ENCODE measurements at places on chromosomes 5 and 9. TPM values are rescaled to one million over a fixed set of nuclear protein-coding genes. Genes with fewer than 3 reads are reported as not detected.

The CER1 gene
- total RNA-seq: not detected

The RAD1 gene
- total RNA-seq: 66.9 TPM

The SPEF2 gene
- total RNA-seq: 2.8 TPM

GRCh38 chr5:81232464-81233079, 550 bp upstream of the CKMT2 start:
- ATAC-seq: peak; percentile 63

- ATAC-seq: no peak
Measured at GRCh38 chr9:124778575-124779367, 1.8 kb downstream of the OLFML2A start.

The FGFR4 gene
- total RNA-seq: 7.3 TPM

DNA sequence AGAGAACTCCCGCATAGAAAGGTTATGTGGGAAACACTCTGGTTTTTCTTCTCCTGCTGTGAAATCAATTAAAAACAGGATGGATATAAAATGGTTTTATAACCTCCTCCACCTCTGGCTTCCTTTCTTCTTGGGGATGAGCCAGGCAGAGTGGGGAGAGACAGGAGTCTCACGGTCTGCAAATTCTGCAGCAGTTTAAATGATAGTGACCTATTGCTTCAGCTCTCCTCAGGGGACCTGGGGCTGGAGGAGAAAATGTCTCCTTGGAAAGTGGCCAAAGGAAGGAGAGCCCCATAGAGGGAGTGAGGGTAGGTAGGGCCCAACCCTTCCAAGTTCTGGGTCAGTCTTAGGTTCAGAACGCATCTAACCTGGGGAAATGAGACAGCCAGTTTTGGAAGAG, 118.8 kb downstream of the MTX3 start:
- ATAC-seq: no peak

GRCh38 chr5:33588654-33589372, 148.0 kb downstream of the TARS1 start:
- no peak for ATAC-seq

- no peak for ATAC-seq
Measured at GRCh38 chr5:171721464-171721863, 64.2 kb upstream of the SMIM23 start.

The SPINK7 gene
- total RNA-seq: not detected

DNA sequence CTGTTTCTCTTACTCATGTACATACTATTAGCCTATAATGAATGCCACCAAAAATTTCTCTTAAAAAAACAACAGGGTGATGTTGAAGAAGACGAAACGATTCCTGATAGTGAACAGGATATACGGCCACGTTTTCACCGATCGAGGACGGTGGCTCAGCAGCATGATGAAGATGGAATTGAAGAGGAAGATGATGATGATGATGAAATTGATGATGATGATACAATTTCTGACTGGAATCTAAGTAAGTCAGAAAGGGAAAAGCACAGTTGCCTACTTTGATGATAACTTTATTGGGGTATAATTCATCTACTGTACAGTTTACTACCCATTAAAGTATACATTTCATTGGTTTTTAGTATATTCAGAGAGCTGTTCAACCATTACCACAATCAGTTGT, 66.5 kb downstream of the TNPO1 start:
- no peak for ATAC-seq

DNA sequence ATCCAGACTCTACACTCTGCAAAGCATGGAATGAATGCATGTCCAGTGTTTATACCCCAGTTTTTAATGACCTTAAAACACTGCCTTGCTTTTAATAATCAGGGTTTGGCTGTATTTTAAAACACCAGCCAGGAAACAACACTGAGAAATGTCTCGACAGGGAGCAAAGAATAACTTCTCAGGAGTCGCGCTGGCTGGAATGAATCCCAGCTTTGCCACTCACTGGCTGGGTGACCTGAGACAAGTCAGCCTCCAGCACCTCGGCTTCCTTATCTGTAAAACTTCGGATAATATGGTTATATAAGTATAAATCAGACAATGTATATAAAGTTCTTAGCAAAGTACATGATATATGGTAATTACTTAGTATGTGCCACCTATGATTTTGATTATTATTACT, 505.0 kb downstream of the SPOCK1 start:
- no peak for ATAC-seq

The CRB2 gene
- total RNA-seq: not detected

GRCh38 chr9:27198190-27198589, 89.2 kb downstream of the TEK start:
- no peak for ATAC-seq

DNA sequence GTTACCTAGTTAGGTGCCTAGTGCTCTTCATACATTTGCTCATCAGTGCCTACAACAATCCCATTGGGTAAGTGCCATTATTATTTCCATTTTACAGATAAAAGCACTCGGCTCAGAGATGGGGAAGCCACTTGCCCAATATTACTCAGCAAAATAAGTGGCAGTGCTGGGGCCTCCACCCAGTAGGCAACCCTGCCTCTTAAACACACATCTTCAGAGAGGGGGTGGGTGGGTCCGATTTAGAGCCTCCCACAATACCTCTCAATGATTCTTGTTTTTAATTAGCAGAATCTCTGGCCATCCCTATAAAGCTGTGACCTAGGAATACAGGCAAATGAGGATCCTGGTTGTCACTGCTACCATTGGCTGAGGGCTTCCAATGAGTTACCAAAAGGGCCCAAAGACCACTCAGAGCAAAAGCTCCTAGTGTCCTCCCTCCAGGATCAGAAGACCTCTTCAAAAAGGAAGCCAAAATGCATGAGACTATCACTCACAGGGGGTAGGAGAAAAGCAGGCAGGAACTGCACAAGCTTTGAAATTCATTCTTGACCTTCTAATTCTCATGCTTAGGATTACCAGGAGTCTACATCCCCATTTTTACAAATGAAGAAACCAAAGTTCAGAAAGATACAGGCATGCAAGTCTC, 36.1 kb upstream of the UBE2D2 start:
- ATAC-seq: no peak

The CFAP157 gene
- not detected for total RNA-seq

- no peak for ATAC-seq
Measured at GRCh38 chr5:147882586-147883313, 4.2 kb downstream of the SCGB3A2 start.

DNA sequence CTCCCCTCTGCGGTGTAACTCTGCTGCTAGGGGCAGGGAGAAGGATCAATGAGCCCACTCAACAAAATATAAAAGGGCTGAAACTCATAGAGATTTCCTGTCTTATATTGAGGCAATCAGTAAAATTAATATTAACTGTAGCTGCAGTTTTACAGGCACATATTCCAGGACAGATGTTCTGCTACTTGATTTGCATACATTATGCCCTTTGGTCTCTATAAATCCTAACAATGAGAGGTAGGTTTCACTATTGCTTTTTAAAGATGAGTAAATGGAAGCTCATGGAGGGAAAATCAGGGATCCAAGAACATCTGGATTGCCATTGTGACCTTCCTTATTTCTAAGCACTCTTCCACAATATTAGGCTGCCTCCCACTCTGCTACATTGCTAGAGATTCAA, 23.5 kb upstream of the TRIM32 start:
- no peak for ATAC-seq

GRCh38 chr9:23556459-23556858, 269.6 kb downstream of the ELAVL2 start:
- ATAC-seq: no peak

DNA sequence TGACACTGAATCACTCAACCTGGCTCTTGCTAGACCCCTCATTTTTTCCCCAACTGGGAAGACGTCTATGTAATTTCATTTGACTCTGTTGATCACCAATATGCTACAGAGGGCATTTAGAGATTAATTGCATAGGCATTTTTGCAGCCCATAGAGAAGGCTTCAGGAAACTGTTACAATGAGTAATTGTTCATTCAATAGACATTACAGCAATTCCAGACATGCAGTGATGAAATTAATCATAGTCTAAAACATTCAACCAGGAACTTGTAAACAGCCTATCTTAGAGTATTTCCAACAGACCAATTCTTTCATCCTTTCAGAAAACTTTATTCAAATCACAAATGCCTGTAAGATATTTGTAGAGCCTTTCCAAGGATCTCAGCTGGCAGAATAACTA, 122.3 kb downstream of the MARCHF11 start:
- no peak for ATAC-seq

GRCh38 chr5:114185274-114185673, 176.6 kb upstream of the KCNN2 start:
- ATAC-seq: no peak

DNA sequence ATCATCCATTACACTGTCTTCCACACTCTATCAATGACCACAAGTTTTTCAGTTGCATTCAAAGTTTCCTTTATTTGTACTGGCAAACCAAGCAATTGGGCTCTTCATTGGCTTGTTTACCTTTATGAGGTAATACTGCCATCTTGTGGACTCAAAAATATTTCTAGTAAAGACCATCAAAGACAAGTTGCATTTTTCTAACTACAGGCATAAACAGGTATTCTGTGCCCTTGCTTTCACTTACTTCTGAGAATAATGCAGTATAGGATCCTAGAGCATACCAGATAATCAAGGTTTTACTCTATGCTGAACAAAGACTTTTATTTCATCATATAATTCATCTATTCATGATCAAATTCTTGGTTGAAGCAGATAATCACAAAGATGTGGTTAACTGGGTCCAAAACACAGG, 173.7 kb upstream of the POU5F2 start:
- ATAC-seq: no peak

GRCh38 chr5:81203729-81204128, 29.4 kb upstream of the CKMT2 start:
- no peak for ATAC-seq
